ENCODE measurements at places on chromosomes 1 and 21.
A peak's percentile ranks its signal among the peaks of the same experiment; 100 is the strongest.

DNA sequence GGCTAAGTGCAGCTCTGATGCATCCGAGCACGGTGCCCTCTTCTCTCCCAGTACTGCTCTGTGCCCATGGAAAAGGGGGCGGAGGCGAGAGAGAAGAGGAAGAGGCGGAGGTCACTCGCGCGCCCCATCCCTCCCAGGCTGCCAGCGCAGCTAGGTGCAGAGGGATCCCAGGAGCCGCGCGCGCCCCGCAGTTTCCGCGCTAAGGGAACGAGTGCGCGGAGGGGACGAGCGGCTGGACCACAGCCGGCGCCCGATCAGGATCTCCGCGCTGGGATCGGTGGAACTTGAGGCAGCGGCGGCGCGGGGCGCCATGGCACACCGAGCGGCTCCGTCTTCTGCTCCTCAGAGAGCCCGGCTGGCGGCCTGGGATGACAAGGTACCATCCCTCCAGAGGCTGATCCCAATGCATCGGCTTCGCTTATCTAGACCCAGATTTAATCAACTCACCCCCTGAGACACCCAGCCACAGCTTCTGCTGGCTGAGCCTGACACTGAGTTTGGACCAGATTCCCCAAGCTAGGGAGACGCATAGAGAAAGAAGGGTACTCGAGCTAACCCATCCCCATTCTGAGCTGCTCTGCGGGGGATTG lies at the start of gene PTGFR:
PTGFR (plus strand) TSS at position 114 of the 590 bp plus-strand sequence. CDS start 1,770 bp downstream, outside the sequence.
- DNase-seq, result no peak

GRCh38 chr1:32464716-32465577 lies at the start of gene ZBTB8B:
TSS of gene ZBTB8B (plus strand) at chr1:32465072. CDS start at chr1:32470625, 5,553 bp downstream.
- DNase-seq, result no peak

DNA sequence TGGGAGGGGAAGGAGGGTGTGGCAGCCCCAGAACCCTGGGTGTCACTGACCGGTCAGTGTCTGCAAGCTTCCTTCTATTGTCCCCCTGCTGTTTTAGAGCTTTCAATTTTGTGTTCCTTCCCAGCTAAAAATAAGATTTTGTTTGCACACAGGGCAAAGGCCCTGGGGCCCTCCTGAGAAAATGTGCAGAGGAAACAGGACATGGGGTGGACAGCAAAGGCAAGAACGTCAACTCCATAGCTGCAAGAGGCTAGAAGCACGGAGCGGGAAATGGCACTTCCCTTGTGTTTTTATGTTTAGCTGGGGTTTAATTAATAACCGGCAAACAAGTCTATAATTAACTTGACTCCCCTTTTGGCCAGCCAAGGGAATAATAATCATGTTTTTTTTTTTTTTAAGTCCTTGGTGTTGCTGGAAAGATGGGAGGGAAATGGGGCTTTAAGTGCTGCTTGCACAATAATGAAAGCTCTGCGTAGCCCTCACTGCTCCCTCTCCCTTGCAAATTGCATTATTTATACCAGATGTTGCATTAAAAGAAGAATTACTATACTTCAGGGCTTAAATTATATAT lies 261.4 kb upstream of the USP24 start:
- DNase-seq, result no peak

- DNase-seq, result no peak
These were observed 40.5 kb downstream of the TTC39A start for GRCh38 chr1:51289676-51290488.

DNA sequence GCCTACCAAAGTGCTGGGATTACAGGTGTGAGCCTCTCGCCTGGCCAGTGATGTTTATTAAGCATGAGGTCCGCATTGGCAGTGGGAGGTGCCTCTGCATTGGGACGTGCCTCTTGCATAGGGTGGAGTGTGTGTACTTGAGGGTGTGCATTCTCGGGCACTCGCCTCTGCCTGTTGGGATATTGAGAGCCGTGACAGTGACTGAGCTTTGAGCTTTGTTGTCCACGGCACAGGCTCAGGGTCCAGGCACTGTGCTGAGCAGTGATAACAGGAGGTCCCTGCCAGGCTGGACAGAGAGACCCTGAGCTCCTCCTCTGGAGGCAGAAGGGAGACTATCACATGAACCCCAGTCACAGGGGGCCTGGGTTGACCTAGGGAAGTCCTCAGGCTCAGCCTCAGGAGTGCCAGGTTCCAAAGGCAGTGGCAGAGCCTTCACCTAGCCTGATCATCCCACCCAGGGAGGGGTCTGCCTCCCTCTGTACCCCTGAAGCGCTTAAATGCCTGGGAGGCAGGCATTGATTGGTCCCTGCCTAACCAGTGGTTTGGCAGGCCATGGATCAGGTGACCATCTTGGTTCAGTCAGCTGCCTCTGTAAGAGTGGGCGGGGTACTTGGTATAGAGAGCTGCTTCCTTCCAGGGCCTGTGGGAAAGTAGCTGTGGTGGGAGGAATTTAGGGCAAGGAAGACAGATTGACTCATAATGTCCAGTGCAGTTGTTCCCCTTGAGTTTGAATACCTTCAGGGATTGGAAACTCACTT lies 213.8 kb upstream of the TMEM51 start:
- DNase-seq, result no peak

GRCh38 chr1:156659661-156659987 lies 17.6 kb downstream of the NES start:
- DNase-seq, result no peak

DNA sequence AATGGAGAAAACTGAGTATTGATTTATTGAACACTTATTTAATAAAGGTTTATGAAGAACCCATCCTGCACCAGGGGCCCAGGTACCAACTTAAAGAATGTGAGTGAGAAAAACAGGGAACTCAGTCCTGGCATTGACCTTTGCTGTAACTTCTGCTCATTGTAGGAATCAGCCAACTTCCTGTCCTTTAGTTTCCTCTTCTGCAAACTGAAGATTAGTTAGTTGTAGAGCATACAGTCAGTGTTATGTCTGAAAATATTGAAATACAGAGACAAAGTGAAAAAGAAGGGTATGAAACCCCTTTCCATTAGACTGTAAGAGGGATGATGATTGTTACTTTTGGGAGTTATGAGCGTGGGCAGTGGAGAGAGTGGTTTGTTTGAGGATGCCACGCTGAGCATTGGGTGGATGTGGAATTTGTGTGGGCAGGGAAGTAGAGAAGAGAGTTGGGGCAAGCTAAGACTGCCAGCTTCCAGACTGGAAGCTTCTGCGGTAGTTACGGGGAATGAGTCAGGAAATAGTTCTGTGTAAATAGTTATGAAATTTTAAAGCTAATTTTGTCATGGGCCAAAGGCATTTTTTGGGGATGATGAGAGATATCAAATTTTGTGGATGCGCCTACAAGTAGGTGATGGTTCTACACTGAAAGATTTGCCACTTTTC lies 89.2 kb downstream of the GPR88 start:
- DNase-seq, result peak; percentile 87

GRCh38 chr1:237687804-237688203 lies 202.9 kb downstream of the ZP4 start:
- DNase-seq, result no peak
